ENCODE measurements at places on chromosomes 12 and 14.
A peak's percentile ranks its signal among the peaks of the same experiment; 100 is the strongest.

GRCh38 chr12:16155938-16156337 is 121.5 kb downstream of the SLC15A5 start:
- no peak for DNase-seq

GRCh38 chr14:98085751-98086150 is 1186.2 kb downstream of the BCL11B start:
- no peak for DNase-seq

GRCh38 chr12:12214635-12215131 is 52.2 kb downstream of the LRP6 start:
- DNase-seq, result no peak

DNA sequence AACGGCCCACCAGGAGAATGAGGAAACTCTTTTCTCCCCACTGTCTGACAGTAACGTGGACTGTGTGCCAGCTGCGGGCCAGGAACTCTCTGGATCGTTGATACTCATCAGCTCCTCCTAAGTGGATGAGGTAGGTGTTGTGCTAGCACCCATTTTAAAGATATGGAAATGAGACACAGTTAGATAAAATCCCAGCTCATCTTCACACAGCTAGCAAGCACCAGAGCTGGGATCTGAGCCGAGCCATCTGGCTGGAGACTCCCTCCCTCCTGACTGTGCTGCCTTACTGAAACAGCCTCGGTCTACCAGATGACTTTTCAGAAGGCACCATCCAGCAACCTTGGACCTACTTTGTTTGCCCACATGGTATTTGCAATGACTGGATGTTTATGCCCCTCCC is 49.2 kb downstream of the TMEM132D start:
- no peak for DNase-seq

GRCh38 chr12:18387706-18388105 is 126.4 kb downstream of the PIK3C2G start:
- DNase-seq, result no peak

- peak; percentile 25 for DNase-seq
Measured at GRCh38 chr14:92973261-92973797, 50.4 kb downstream of the CHGA start.

DNA sequence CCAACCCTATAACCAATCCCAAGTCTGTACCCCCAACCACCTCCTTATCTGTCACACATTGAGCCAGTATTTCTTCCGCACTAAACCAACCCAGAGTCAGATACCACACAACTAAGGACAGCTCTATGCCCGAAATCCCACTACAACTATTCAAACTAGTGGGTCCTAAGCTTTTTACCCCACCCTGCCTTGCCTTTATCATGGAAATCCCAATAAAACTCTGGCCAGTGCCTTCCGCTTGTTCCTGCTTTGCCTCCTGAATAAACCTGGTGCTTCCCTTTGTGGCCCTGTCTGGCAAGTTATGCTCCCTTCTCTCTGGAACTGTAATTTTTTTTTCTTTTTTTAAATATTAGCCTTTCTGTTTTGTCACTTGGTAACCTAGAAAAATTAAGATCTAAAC is 493.3 kb upstream of the SYT1 start:
- DNase-seq, result no peak

- no peak for DNase-seq
Measured at GRCh38 chr12:14868916-14869506, 16.6 kb downstream of the MGP start.

GRCh38 chr14:102891111-102891510 is 31.4 kb upstream of the AMN start:
- DNase-seq, result no peak

DNA sequence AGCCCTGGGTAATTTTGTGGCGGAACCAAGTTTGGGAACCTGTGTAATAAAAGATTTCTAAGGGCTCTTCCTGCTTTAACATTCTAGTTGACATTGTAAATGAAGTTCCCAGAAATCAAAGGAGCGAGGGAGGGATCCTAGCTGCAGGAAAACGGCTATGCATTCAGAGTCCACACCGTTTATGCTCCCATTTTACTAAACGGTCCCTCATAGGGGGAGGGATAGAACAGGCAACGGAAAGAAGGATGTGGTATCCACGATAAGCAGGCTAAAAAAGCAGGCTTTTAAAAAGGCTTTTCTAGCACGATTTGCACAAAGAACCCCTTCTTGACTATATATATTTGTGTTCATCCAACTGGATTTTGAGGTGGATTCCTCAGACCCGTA is 559 bp downstream of the SYNJ2BP start:
- no peak for DNase-seq

- DNase-seq, result peak; percentile 15
Measured at GRCh38 chr12:58346032-58346632, 404.8 kb downstream of the ATP23 start.

GRCh38 chr12:12642916-12643315 is 31.2 kb downstream of the CREBL2 start:
- DNase-seq, result no peak

GRCh38 chr12:119699199-119699760 is 31.3 kb downstream of the PRKAB1 start:
- no peak for DNase-seq

- DNase-seq, result no peak
Measured at GRCh38 chr12:14654416-14654815, 42.0 kb downstream of the GUCY2C start.

GRCh38 chr12:52245259-52245961 is 12.4 kb downstream of the KRT7 start:
- DNase-seq, result no peak

DNA sequence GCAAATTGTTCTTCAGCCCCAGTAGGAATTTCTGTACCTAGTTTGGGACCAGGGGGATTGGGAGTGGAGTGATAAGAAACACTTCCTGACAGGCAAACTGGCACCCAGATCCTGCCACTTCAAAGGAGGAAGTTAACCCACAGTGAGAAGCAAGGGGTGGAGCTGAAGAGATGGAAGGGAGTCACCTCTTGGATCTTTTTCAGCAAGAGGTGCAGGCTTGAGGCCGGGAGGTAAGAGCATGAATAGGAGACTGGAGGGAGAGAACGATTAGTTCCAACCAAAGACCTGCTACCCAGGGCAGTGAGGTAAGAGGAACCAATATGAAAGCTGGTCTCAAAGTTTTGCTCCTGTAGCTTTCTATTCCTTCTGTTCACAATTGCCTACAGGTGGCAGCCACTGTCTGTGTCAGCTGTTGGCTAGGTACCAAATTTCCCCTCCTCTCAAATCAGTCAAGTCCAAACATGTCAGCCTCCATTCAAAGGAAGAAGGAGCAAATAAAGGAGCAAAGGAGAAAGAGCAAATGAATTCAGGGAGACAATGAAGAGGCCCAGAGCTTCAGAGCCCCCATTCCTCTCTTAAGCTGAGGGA is 14.9 kb upstream of the TAC3 start:
- DNase-seq, result peak; percentile 61

DNA sequence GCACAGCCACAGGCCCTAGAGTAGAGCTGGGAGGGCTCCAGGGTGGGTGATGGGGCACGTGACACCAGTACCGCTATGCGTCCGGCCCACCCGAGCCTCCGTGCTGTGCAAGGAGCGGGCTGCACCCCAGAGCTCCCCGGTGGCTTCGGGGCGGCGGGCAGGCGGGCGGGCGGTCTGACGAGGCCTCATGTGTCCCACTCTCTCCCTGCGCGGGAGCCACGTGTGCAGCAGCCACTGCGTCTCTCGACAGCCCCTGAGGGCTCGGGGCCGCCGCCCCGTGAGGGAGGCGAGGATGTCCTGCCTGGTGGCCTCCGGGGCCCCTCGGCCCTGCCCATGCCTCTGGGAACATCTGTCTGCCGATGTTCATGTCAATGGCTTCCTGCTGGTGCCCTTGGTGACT is 51.2 kb upstream of the FBRSL1 start:
- DNase-seq, result no peak

- DNase-seq, result no peak
Measured at GRCh38 chr14:72488514-72488913, 405.4 kb downstream of the DPF3 start.

- no peak for DNase-seq
Measured at GRCh38 chr12:93183940-93184671, 193.6 kb upstream of the NUDT4 start.

GRCh38 chr14:42736408-42736807 is 1129.7 kb downstream of the LRFN5 start:
- DNase-seq, result no peak

- DNase-seq, result no peak
Measured at GRCh38 chr12:82708061-82708879, 21.6 kb downstream of the TMTC2 start.

DNA sequence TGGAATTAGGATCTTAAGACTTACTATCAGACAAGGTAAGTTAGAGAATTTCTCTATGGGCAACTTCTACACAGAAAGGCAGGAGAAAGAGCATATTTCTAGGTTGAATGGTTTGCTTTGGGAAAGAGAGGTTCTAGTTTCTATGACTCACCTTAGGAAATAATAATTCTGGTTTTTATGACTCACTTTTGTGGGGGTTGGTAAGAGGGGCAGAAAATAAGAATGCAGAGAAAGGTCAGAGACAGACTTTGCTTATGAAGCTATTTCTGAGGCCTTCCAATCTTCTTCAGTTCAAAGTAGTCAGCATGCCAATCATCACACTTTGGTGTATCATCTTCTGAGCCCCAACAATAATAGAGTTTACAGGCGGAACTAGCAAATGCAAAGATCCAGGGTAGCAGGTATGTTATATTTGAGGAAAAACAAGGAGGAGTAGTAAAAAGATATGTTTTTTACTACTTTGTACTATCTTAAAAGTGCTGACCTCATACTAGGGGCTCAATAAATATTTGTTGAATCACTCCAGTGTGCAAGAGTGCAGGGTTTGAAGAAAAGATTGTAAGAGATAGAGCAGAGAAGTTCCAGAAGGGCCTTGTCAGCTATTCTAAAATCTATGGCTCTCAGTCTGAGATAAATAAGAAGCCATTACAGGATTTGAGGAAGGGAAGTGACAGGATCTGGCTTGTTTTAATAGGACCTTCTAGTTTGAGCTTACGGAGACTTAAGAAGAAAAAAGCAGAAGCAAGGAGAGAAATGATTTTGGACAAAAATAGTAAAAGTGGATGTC is 56.7 kb upstream of the LRFN5 start:
- DNase-seq, result no peak

DNA sequence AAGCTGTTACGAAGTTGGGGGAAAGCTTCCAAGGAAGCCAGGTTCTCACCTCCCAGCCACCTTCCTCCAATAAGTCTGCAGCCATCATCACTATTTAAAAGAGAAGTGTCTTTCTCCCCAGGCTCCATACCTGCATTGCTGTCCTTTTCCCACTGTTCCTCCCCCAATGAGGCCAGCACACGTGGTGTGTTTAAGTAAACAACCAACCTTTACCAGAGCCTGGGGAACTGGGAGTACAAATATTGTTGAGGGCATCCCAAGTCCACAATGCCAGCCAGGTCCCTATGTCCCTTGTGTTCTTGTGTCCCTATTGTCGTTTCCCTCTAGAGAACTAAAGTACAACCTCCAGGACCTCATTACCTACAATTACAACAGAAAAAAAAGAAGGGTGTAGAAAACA is 49.2 kb upstream of the PNMA1 start:
- DNase-seq, result peak; percentile 22

DNA sequence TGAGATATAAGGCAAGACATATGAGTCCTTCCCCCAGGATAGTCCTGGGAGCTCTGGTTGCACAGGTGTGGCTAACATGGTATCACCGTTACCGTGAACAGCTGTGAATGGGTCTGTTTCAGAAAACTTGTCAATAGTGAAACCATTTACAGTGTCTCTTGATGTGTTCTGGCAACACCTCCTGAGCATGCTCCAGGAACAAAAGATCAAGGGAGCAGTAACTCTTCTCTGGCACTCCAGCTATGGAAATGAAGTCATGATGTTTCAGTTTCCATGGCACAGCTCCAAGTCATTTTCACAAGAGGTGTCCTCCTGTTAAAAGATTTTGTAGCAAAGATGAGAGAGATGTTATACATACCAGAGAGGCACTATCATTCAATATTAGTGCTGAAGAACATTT is 253.7 kb downstream of the SNAPC1 start:
- DNase-seq, result no peak

Measured in NCI-H526 (cell line).